ENCODE measurements at places on chromosomes 3 and 15.

DNA sequence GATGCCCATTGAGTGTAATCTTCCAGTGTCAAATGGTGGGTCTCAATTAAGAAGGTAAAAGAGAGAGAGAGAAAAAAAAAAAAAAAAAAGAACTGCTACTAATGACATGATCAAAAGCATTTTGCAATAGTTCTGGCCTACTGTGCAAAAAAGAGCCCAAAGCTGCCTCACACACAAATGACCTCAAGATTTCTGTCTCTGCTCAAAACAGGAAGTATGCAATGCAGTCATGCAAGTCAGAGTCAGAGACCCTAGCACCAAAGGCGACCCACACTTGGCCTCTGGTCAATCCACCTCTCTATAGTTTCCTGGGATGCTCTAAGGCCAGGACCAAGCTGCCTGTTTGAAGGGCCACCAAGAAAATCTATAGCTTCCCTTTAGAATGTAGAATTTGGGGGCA is 323.5 kb downstream of the VPS13C start:
- no peak for DNase-seq

- DNase-seq, result no peak
Measured at GRCh38 chr3:21163956-21164355, 587.1 kb downstream of the ZNF385D start.

GRCh38 chr3:47522082-47522987 is 8.8 kb upstream of the ELP6 start:
- DNase-seq, result peak; percentile 77

GRCh38 chr3:195384952-195385351 is 57.9 kb downstream of the ACAP2 start:
- DNase-seq, result no peak

DNA sequence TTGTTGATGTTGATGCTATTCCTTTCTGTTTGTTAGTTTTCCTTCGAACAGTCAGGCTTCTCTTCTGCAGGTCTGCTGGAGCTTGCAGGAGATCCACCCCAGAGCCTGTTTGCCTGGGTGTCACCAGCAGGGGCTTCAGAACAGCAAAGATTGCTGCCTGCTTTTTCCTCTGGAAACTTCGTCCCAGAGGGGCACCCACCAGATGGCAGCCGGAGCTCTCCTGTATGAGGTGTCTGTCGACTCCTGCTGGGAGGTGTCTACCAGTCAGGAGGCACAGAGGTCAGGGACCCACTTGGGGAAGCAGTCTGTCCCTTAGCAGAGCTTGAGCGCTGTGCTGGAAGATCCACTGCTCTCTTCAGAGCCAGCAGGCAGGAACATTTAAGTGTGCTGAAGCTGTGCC is 303.2 kb downstream of the ZIC1 start:
- DNase-seq, result no peak

DNA sequence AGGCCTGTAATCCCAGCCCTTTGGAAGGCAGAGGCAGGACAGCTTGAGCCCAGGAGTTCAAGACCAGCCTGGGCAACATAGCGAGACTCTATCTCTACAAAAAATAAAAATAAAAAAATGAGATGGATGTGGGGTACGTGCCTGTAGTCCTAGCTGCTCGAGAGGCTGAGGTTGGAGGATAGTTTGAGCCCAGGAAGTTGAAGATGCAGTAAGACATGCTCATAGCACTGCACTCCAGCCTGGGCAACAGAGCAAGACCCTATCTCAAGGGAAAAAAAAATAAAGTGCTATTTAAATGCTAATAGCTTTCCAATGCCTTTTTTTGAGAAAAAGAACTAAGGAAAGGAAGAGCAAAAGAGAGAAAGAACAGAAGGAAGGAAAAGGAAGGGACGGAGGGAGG is 94.5 kb downstream of the MAGI1 start:
- DNase-seq, result no peak

DNA sequence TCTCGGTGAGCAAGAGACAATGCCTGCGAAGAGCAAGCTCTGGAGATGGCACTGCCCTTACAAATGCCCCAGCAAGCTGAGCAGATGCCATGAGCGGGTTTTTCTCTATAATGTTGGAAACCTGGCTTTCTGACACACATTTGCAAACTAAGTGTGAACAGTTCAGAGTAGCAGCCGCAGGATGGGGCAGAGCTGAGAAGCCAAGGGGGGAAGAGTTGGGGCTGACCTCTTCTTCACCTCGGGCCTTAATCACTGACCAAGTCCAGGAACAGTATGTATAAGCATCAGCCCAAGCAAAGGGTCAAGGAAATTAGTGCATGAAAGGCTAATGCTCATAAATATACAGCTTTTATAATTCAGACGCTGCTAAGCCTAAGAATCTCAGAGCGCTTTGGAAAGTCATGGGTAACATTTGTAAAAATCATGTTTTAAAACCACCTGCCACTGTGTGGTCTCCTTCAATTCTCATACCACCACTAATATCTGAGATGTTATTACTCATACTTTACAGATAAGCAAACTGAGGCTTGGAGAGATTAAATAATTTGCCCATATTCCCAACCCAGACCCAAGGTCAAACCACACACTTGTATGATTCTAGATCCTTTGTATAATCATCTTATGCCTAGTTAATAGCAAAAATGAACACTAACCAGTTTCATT is 603.4 kb downstream of the FOXP1 start:
- DNase-seq, result no peak

DNA sequence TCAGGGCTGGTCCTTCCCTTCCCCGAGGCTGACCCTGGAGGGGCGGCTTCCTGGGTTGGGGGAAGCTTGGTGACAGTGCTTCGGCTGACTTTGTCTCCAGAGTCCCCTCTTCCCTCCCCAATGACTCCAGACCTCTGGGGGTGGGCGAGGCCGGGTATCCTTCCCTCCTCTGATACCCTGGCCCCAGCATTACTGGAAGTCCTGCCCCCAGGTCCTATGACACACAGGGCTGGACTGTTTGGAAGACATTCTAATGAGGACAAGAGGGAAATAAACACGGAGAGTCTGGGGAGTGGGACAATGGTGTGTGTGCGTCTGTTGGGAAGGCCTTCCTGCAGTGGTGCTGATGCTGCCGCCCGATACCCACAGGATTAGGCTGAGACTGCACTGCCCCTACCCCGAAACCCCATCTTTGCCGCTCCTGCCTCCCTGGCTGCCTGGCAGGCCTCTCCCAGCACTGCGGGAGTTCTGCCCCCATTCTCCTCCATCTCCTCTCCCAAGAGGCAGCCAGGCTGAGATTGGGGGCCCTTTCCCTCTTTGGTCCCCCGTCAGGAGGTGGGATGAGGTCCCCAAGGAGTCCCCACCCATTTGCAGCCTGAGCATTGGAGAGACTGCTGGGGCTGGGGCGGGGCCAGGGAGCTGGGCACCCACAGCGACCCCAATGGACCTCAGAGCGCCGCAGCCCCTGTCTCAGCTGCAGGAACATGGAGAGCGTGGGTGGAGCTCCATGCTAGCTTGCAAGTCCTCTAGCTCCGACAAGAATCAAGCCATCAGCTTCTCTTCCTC is 29.7 kb upstream of the FBLN2 start:
- DNase-seq, result no peak

GRCh38 chr15:79115986-79116665 is 25.5 kb upstream of the RASGRF1 start:
- no peak for DNase-seq

GRCh38 chr3:172471903-172472302 is 23.6 kb upstream of the GHSR start:
- no peak for DNase-seq

- DNase-seq, result no peak
Measured at GRCh38 chr15:69783211-69783610, 314.5 kb downstream of the TLE3 start.

DNA sequence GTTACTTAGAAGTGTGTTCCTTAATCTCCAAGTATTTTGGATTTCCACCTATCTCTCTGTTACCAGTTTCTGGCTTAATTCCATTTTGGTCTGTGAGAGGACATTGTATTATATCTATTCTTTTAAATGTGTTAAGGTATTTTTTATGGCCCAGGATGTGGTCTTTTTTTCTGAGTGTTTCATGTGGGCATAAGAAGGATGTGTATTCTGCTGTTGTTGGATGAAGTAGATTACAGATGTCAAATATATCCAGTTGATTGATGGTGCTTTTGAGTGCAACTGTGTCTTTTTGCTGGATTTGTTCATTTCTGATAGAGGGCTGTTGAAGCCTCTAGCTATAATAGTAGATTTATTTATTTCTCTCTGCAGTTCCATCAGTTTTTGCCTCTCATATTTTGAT is 136.5 kb upstream of the AZI2 start:
- no peak for DNase-seq

DNA sequence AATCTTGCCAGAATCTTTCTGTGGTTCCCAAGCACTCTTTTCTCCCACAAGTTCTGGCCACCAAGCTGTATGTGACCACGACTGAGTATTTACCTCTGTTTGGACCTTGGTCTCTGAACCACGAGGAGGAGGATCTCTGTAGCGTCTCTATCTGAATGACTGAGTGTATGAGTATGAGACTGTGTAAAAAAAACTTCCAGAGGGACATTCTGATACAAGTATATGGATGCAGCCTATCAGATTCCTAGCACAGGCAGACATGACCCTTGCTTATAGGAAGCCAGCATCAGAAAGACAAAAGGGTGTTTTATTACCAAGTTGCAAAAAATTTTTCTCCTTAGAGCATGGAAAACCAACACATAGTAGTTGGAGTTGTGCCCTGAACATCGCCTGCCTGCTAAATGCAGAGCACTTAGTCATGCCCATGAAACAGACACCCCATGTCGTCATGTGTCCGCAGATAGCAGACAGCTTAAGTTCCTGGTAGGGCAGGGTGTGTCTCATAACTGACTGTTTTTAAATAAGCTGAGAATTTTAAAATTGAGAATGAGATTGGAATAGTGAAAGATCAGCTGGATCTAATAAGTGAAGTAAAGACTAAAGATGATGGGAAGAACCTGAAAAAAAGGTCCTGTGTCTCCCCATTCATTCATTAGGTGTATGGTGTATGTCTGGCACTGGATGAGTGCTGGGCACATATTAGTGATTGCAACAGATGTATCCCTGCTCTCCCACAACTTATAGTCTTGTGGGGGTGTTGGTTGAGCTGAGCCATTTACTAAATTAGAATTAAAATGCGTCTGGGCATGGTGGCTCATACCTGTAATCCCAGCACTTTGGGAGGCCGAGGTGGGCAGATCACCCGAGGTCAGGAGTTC is 30.9 kb downstream of the DAG1 start:
- no peak for DNase-seq

DNA sequence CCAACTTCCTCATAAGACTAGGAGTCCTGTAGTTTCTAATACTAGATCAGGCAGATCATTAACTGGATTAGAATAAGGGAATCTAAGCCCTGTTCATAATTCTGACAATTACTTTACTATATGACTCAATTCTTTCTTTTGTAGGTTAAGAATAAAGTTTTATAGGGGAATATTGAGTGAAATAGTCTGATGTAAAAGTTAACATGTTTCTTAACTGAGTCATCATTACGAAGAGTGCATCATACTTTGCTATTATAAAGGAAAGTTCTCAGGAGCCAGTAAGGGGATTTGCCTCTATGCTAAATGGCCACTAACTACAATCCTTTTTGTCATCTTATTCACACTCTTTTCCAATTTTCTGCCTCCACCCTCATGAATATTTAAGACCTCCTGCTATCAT is 63.1 kb downstream of the POLQ start:
- DNase-seq, result peak; percentile 61

GRCh38 chr15:35186346-35186745 is 101.3 kb upstream of the NANOGP8 start:
- DNase-seq, result no peak

- no peak for DNase-seq
Measured at GRCh38 chr3:41126472-41126871, 72.8 kb upstream of the CTNNB1 start.

- no peak for DNase-seq
Measured at GRCh38 chr15:29420188-29420587, 150.6 kb upstream of the NSMCE3 start.

- no peak for DNase-seq
Measured at GRCh38 chr3:101690972-101691371, 4.5 kb upstream of the RPL24 start.

DNA sequence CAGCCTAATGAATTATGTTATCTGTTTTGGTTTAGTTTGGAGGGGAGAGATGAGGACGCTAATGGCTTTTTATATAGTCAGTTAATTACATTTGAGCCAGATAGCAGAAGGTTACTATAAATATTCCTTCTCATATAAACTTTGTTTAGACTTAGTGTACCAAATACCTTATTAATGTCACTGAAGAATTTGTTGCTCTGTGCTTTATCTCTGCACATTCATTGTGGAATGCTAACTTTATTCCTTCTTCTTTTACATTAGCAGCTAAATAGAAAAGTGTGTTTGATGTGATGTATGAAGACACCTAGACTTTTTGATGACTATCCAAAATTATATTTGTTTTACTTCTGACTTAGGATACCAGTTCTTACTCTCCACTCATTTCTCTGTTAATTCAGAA is 105.2 kb downstream of the EPHA3 start:
- DNase-seq, result no peak

DNA sequence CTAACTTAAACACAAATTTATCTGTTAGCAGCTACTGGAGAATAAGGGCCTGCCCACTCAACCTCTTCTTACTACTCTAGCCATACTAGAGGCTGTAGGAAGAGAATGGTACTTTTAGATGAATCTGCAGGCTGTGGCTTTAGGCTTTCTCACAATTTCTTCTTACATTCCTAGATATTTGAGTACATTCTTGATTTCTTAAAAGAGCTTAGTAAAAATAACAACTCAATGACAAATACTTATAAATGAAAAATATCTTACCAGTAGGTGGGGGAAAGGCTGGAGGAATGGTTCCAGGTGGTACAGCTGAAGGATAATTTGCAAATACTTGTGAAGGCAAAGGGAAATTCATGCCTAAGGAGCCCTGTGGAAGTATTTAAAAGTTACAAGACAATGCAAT is 92.9 kb upstream of the GK5 start:
- DNase-seq, result no peak

- no peak for DNase-seq
Measured at GRCh38 chr3:196335503-196335948, 2.7 kb downstream of the TM4SF19 start.

DNA sequence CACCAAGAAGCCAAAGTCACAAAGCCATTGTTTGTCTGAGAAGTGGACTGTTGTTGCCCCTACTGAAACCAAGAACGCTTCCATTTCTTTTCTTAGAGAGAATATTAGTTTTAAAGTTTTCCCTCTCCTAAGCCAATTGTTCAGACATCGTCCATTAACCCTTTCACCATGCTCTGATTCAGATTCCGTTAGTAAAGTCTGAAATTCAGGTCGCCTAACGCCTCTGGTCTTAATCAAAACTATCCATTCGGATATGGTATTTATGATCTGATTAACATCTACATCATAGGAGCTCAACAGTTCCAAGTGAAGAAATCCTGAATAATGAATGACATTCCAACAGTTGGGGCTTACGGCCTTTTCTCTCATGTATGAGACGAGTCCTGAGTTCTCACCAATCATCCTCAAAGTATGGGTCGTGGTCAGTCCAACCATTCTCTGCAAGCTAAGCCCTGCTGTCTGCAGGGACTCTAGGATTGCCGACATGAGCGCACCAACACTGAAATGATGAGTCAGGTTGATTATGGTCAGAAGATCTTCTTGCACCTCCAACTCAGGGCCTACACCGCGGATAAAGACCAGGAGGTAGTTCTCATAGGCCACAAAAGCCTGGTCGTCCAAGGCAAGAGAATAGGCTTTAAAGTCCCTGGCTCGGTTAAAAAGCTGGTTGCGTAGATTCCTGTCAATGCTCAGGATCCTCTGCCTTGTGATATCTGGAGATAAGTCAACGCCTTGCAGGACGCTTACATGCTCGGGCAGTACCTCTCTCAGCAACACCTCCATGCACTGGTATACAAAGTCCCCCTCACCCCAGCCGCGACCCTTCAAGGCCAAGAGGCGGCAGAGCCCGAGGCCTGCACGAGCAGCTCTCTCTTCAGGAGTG is 767 bp downstream of the EPM2AIP1 start:
- peak; percentile 31 for DNase-seq

- no peak for DNase-seq
Measured at GRCh38 chr3:83946554-83946953, 1012.2 kb upstream of the CADM2 start.

All from kidney capillary endothelial cell (primary cell).